ENCODE measurements at places on chromosomes 1 and 21.

DNA sequence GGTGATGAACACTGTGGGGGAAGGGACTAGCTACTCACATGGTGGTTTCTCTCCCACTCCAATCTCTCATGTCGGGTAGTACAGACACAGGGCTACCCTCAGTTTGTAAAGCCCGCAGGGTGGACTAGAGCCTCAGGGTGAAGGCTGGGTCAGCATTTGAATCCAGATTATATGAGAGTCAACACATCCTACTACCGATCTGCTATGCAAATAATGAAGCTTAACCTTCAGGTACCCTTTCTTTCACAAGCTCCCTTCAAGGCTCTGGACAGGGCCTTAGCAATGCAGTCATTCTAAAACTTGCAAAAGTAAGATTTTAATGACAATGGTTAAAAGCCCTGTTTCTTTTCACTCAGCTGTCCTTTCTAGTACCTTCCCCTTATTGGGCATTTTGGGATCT lies 5.5 kb upstream of the ZBED6 start:
- no peak for DNase-seq

- DNase-seq, result no peak
Observed at GRCh38 chr1:228321895-228322294, 84.7 kb downstream of the TRIM11 start.

GRCh38 chr1:91075233-91076135 lies 53.6 kb upstream of the ZNF644 start:
- DNase-seq, result no peak

- no peak for DNase-seq
Observed at GRCh38 chr1:184194236-184194635, 142.7 kb downstream of the TSEN15 start.

GRCh38 chr1:1550591-1551432 lies 10.4 kb upstream of the TMEM240 start:
- DNase-seq, result peak; percentile 49

DNA sequence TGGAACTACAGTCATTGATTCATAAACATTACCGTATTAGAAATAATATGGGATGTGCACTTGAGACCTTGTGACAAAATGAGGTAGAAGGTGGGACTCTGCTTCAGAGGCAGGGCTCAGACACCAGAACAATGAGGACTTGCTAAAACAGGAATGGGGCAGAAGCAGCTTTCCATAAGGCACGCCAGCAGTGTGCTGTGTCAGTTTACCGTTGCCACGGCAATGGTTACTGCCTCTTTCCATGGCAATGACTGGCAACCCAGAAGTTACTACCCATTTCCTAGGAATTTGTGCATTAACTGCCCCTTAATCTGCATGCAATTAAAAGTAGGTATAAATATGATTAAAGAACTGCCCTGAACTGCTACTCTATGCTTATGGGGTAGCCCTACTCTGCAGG lies 169.0 kb downstream of the CHRM3 start:
- DNase-seq, result no peak

DNA sequence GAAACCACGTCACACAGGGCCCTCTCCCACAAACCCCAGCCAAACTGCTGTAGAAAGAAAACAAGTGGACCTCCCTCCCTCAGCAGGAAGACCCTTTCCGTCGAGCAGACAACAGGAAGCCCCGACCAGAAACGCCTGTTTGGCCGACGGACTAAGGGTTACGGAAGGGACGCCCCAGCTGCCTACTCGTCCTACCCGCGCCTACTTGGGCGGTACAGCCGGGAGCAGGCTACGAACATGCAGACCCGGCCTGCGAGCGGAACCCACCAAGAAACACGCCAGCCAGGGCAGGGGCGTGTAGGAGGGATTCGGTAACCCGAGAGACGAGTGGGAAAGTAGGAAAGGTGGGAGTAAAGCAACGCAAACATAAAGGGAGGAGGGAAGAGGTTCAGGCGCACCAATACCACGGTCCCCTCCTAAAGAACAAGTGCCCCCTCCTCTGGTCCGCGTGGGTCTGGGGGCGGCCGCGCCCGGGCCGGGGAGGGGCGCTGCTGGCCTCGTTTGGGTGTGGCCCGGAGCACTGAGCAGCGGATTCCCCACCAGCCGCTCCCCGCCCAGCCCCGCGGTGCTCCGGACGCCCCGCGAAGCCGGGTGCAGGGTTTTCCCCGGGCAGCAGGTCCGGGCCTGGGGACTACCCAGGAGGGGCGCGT lies 450 bp downstream of the S100A10 start:
- no peak for DNase-seq

DNA sequence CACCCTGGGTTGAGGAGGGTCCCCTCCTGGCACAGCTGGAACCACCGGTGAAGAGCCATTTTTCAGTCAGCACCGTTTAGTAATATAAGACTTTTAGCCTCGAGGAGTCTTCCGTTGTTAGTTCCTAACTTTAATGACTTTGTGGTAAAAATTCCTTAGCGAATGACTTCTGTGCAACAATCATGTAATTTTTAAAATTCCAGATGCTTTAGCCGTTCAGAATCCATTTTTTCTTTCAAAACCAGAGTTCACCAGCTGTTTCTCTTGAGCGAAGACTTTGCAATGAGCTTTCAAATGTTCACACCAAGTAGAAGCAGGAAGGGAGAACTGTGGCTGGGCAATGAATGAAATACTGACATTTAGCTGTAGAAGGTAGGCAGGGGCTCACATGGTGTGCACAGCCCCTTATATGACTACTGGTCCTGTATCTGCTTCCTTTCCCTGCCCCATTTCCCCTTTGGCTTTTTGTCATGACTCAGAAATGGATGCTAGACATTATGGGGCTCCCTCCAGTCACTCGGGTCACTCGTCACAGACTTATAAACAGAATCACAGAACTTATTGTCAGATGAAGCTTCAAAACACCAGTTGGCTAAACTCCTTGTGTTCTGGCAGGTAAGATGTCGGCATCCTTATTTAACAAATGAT lies 4.1 kb downstream of the DISC1 start:
- DNase-seq, result peak; percentile 74

GRCh38 chr1:173555651-173556305 lies 47.1 kb downstream of the SLC9C2 start:
- no peak for DNase-seq

- no peak for DNase-seq
Observed at GRCh38 chr1:14662116-14662515, 63.6 kb downstream of the KAZN start.

All from fibroblast of upper back skin (primary cell).